ENCODE measurements at places on chromosomes 7 and 10. TPM values are rescaled to one million over a fixed set of nuclear protein-coding genes. Genes with fewer than 3 reads are reported as not detected.

DNA sequence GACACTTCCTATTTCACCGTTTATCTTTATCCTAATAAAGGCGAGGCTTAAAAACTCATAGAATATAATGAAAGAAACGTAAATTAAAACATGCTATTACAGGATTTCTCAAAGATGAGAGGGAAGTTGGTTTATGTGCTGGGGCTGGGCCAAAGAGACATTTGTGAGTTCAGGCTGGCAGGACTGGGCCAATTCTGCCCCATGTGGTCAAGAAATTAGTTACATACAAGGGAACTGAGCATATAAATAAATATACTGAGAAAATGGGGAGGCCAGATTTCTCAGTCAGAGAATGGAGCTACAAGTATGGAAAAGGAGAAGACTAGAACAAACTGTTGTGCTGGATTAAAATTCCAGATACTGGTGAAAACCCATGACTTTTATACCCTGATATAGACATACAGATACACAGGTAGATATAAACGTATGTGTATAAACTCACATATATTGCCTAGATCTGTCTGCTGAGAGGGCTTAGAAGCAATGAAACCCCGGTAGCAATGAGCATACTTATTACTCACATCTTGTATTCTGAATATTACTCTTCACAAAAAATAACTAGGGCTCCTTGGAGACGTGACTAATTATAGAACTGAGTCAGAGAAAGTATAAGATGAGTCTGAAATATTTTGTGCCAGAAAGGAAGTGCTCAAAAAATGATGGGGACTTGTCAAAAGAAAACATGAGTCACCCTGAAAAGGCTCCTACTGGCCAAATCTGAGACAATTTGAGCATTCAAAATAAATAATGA, 155.7 kb upstream of the FGFR2 start:
- H3K4me1 ChIP-seq, result no peaks in the 10 kb centered on the region
- no peak overlapping the region for H3K27ac ChIP-seq
- no peaks in the 10 kb centered on the region for H3K36me3 ChIP-seq
- no peak for DNase-seq

DNA sequence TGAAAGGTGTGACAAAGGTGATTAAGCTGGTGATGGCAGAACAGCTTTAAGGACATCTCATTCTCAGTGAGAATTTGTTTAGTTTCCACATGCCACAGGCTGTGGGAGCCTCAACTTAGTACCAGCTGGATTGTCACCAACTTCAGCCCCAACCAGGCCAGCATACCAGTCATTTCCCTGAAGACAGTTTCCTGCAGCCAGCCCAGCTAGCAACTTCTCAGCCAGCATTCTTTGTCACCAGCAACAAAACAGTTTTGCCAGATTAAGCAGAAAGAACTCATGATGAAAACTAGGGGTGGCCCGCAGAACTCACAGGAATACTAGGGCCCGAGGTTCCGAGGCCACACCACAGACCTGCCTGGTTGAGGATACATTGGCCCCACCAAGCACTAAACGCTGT, 68.8 kb upstream of the UNC5B start:
- no peaks in the 10 kb centered on the region for H3K27me3 ChIP-seq
- no peak for DNase-seq
- no peak overlapping the region for H3K27ac ChIP-seq

DNA sequence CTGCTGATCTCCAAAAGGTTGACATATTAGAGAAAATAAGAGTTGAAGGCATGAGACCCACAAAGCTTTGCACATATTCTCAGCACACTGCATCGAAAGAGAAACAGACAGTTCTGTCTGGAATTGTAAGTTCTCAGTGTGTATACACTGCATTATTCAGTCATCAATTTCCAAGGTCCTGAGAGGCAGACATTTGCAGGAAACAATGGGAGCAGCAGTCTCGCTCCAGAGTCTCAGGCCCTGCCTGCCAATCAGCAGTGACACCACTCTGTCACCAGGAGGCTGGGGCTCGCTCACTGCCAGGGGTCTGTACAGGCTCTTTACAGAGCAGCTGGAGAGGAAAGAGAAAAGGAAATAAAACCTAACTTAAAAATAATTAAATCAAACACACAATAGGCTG, 36.3 kb downstream of the JAZF1 start:
- no peaks in the 10 kb centered on the region for H3K36me3 ChIP-seq
- no peak overlapping the region for H3K4me3 ChIP-seq
- H3K27ac ChIP-seq, result no peak overlapping the region
- DNase-seq, result no peak

DNA sequence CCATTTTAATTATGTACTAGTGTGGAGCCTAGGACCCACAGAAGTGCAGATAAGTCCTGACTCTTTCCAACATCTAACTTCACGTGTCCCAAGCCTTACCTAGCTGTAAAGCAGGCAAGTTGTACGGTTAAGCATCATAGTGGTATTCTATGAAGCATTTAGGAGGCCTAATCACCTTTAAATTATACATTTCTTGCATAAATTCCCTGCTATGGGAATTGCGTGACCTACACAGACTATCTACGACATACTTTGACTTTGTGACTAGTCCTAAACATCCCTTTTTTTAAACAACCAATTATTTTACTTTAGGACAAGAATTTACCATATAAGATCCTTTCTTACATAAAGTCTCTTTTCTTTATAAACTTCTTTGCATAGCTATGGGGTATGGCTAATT, 37.7 kb upstream of the LRGUK start:
- H3K4me1 ChIP-seq, result no peaks in the 10 kb centered on the region
- H3K27ac ChIP-seq, result no peak overlapping the region
- no peaks in the 10 kb centered on the region for H3K36me3 ChIP-seq
- DNase-seq, result no peak
- H3K4me3 ChIP-seq, result no peak overlapping the region

GRCh38 chr7:93016681-93017381, 100.9 kb downstream of the SAMD9 start:
- no peak for DNase-seq
- no peak overlapping the region for H3K27ac ChIP-seq
- no peaks in the 10 kb centered on the region for H3K36me3 ChIP-seq

DNA sequence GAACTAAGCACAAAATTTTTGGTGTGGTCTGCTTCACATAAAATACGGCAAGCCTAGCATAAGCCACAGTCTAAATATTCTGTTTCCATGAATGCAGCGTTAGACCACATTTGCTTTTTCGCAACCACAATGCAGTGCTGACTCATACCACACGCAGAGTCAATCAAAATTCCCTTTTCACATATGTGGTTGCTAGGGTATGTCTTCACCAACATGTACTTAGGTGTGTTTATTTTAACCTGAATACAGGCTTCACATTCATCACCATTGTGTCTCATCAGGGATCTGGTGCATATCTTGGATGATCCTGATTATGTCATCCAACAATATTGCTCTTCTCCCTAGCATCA, 90.8 kb downstream of the CHN2 start:
- no peaks in the 10 kb centered on the region for H3K4me1 ChIP-seq
- H3K36me3 ChIP-seq, result no peaks in the 10 kb centered on the region
- no peaks in the 10 kb centered on the region for H3K27me3 ChIP-seq
- DNase-seq, result no peak

DNA sequence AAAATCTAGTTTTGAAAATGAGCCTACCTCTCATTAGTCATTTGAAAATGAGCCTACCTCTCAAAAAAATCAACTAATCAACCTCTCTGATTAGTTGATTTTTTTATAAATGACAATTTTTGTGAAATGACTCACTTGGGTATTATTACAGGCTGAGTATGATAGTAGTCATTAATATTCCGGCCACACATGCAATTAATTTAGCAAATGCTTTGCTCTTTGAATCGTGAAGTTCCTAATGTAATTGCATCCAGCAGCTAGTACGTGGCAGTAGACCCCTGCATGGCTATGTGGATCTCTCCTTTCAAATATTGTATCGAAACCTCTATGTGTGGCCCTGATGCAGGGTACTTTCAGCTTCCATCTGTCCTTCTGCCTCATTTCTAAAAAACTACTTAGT, 245.9 kb upstream of the PHYHIPL start:
- no peaks in the 10 kb centered on the region for H3K4me1 ChIP-seq
- no peak for DNase-seq
- no peaks in the 10 kb centered on the region for H3K27me3 ChIP-seq
- H3K27ac ChIP-seq, result no peak overlapping the region
- H3K36me3 ChIP-seq, result no peaks in the 10 kb centered on the region

DNA sequence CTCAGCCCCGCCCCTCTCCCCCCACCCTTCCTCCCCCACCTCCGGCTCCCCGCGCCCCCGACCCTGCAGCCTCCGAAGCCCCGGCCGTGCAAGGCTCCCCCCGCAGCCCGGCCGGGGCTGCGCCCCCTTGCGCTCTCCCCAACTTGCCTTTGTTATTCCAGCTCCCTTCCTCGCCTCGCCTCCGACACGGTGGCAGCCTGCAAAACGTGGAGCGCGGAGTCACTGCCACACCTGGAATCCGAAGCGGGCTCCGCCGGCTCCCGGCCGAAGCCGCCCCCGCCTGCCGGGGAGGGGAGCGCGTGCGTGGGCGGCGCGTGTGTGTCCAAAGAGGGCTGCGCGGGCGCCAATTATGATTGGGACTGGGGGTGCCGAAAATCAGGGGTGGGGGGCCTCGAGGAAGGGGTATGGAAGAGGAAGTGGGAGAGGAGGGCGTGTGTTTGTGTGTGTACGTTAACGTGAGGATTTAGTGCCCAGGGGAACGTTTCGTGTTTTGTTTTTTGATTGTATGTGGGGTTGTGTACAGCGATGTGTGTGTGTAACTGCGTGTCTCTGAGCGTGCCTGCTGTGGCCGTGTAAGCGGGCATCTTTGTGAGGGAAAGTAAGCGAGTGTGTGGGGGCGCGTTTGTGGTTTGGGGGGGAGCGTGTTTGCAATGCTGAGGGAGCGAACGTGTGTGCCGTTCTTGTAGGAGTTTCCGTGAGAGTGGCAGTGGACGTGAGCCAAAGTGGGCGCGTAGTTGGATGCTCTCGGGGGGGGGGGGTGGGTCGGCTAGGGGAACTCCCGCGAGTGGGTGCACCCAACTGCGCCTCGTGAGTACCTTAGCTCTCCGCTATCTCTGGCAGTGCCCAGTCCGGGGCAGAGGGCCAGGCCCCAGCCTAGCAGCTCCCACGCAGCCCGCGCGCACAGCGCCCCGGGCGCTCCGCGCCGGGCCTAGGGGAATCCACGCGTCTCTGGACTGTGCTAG, 1.2 kb upstream of the ZMIZ1 start:
- peaks cover 7% of the 10 kb centered on the region for H3K4me1 ChIP-seq
- peak; percentile 91 for DNase-seq
- H3K4me3 ChIP-seq, result peak overlapping the region; percentile 56

C10orf90 gene
- not detected for total RNA-seq

BCAP29 gene
- total RNA-seq, result 63.6 TPM

HKDC1 gene
- not detected for total RNA-seq

ASB13 gene
- 17.9 TPM for total RNA-seq
